Effector memory CD4-positive, alpha-beta T cell (primary cell): ENCODE measurements at places on chromosomes 3 and 15.
A peak's percentile ranks its signal among the peaks of the same experiment; 100 is the strongest.

DNA sequence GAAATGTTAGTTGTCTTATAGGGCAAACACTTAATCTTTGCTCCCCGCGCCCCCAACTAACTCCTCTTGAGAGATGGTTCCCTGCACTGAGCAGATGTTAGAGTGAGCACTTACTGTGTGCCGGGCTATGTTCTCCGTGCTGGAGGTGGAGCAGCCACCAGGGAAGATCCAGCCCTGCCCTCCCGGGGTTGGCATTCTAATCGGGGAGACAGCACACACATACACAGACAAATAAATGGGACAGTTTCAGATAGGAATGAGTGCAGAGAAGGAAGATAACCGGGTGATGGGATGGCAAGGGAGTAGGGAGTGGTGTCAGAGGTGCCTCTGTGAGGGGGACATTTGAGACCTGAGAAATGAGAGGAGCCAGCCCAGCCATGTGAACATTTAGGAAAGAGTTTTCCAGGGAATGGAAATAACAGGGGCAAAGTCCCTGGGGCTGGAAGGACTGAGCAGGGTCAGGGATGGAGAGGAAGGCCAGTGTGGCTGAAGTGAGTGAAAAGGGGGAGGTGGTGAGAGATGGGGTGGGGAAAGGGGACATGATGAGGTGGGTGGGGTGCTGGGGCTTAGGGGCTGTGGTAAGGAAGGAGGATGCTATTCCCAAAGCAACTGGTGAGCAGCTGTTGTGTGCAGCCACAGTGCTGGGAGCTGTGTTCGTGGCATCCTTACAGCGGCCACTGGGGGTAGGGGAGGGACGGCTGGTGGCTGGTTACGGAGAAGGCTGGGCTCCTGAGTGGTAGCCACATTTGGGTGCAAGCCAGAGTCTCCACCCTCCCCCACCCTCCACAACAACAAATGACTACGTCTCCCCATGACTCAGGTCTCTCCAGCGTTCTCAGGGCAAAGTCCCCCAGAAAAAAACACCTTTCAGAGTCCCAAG lies 15.4 kb upstream of the FGD5 start:
- no peak overlapping the region for H3K4me3 ChIP-seq
- H3K27me3 ChIP-seq, result no peaks in the 10 kb centered on the region
- no peaks in the 10 kb centered on the region for H3K4me1 ChIP-seq
- H3K27ac ChIP-seq, result no peak overlapping the region
- no peaks in the 10 kb centered on the region for H3K36me3 ChIP-seq
- DNase-seq, result no peak

- H3K4me1 ChIP-seq, result no peaks in the 10 kb centered on the region
- no peak for DNase-seq
- no peaks in the 10 kb centered on the region for H3K27me3 ChIP-seq
- H3K4me3 ChIP-seq, result no peak overlapping the region
- no peak overlapping the region for H3K27ac ChIP-seq
Observed at GRCh38 chr3:63467392-63467791, 185.1 kb upstream of the SNTN start.

- H3K27ac ChIP-seq, result peak overlapping the region; percentile 87
- DNase-seq, result no peak
- H3K36me3 ChIP-seq, result peaks cover 12% of the 10 kb centered on the region
- H3K4me1 ChIP-seq, result peaks cover 4% of the 10 kb centered on the region
Observed at GRCh38 chr15:78437107-78437761, 782 bp upstream of the IREB2 start.

- no peaks in the 10 kb centered on the region for H3K27me3 ChIP-seq
- H3K4me1 ChIP-seq, result no peaks in the 10 kb centered on the region
- no peaks in the 10 kb centered on the region for H3K36me3 ChIP-seq
- no peak overlapping the region for H3K27ac ChIP-seq
- H3K4me3 ChIP-seq, result no peak overlapping the region
- DNase-seq, result no peak
Observed at GRCh38 chr3:155308831-155309230, 15.3 kb upstream of the STRIT1 start.

DNA sequence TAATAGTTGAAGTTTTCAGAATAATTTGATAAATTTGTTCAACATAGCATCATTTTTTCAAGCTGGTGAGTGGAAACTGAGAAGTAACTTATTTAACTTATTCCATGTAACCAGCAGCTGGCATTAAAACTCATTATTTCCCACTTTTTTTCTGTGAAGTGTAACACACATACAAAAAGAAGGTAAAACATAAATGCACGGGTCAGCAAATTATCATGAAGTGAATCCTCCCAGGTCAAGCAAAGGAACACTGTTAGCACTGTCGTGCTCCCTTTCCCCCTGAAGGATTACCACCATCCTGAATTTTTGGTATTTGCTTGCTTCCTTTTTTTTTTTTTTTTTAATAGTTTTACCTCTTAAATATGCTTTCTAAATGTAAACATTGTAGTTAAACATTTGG lies 77.6 kb upstream of the LRRFIP2 start:
- peaks cover 14% of the 10 kb centered on the region for H3K4me1 ChIP-seq
- DNase-seq, result no peak
- no peak overlapping the region for H3K4me3 ChIP-seq
- no peaks in the 10 kb centered on the region for H3K27me3 ChIP-seq

DNA sequence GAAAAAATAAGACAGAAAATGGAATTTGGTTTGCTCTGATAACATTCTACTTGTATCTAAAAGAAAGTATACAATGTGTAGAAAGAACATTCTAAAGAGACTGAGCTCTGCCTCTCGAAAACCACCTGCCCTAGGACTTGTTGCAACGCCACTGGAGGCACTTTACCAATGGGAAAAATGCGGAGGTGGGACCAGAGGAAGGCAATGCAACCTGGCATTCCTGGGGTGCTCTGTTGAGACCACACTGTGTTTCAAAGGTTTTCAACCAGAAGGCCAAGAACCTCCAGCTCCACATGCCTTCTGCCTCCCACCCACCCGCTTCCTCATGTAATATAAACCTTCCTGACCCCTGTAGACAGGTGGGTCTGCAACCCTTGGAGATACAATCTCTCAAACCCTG lies 4.5 kb downstream of the PROK2 start:
- DNase-seq, result no peak
- H3K4me1 ChIP-seq, result peaks cover 9% of the 10 kb centered on the region
- H3K36me3 ChIP-seq, result no peaks in the 10 kb centered on the region

GRCh38 chr3:19065027-19065426 lies 83.3 kb upstream of the KCNH8 start:
- H3K27ac ChIP-seq, result no peak overlapping the region
- H3K36me3 ChIP-seq, result no peaks in the 10 kb centered on the region
- H3K4me1 ChIP-seq, result no peaks in the 10 kb centered on the region
- no peaks in the 10 kb centered on the region for H3K27me3 ChIP-seq

GRCh38 chr3:149512073-149512782 lies 37.7 kb downstream of the TM4SF4 start:
- H3K27ac ChIP-seq, result no peak overlapping the region
- H3K4me3 ChIP-seq, result no peak overlapping the region
- no peaks in the 10 kb centered on the region for H3K36me3 ChIP-seq
- no peak for DNase-seq
- H3K27me3 ChIP-seq, result no peaks in the 10 kb centered on the region

GRCh38 chr3:122986693-122987179 lies 40.8 kb downstream of the SEMA5B start:
- no peak overlapping the region for H3K4me3 ChIP-seq
- no peak overlapping the region for H3K27ac ChIP-seq
- H3K36me3 ChIP-seq, result no peaks in the 10 kb centered on the region
- H3K27me3 ChIP-seq, result no peaks in the 10 kb centered on the region
- H3K4me1 ChIP-seq, result no peaks in the 10 kb centered on the region
- no peak for DNase-seq

DNA sequence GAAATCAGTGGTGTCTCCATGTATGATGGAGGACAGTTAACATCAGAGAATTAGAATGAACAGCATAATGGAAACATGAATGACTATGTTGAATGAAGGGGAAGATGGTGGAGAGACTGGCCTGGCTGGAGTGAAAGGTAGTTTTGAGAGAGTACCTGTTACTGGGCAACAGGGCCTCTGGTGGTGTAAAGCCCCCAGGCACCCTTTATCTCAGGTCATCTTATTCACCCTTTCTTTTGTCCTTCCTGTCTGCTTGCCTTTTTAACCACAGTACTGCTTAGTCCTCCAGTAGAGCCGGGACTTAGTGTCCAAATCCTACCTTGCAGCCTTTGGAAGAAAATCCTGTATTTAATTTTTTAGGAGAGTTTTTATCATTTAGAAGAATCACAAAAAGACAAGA lies 6.2 kb downstream of the IREB2 start:
- H3K27ac ChIP-seq, result no peak overlapping the region
- no peaks in the 10 kb centered on the region for H3K27me3 ChIP-seq
- H3K36me3 ChIP-seq, result peaks cover 22% of the 10 kb centered on the region
- no peak overlapping the region for H3K4me3 ChIP-seq
- DNase-seq, result no peak

GRCh38 chr3:171956181-171956683 lies 83.1 kb upstream of the FNDC3B start:
- H3K36me3 ChIP-seq, result no peaks in the 10 kb centered on the region
- no peak overlapping the region for H3K27ac ChIP-seq
- DNase-seq, result no peak
- H3K4me3 ChIP-seq, result no peak overlapping the region
- H3K4me1 ChIP-seq, result no peaks in the 10 kb centered on the region
- H3K27me3 ChIP-seq, result no peaks in the 10 kb centered on the region

DNA sequence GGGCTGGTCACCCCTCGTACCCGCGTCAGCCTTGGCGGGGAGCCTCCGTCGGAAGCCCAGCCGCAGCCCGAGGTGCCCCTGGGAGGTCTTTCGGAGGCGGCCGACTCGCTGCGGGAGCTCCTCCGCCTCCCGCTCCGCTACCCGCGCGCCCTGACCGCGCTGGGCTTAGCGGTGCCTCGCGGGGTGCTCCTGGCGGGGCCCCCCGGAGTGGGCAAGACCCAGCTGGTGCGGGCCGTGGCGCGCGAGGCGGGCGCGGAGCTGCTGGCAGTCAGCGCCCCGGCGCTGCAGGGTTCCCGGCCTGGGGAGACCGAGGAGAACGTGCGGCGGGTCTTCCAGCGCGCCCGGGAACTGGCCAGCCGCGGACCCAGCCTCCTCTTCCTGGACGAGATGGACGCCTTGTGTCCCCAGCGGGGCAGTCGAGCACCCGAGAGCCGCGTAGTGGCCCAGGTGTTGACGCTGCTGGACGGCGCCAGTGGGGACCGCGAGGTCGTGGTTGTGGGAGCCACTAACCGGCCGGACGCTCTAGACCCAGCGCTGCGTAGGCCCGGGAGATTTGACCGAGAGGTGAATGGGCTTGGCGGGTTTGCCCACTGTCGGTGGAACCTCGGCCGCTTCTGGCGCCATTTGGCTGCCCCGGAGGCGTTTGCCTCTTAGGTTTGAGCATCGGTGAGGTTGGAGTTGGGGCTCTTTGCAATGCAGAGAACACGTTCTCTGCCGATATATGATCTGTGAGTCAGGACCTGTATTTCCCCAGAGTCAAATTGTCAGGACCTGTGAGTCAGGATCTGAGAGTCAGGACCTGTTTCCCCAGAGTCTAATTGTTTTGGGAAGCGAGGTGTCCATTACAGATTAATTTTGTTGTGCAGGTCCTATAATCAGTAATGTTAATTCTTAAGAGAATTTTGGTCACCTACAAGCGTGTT lies 24.9 kb upstream of the GATM start:
- H3K27me3 ChIP-seq, result no peaks in the 10 kb centered on the region
- peaks cover 13% of the 10 kb centered on the region for H3K36me3 ChIP-seq
- H3K4me3 ChIP-seq, result peak overlapping the region; percentile 97
- DNase-seq, result no peak

DNA sequence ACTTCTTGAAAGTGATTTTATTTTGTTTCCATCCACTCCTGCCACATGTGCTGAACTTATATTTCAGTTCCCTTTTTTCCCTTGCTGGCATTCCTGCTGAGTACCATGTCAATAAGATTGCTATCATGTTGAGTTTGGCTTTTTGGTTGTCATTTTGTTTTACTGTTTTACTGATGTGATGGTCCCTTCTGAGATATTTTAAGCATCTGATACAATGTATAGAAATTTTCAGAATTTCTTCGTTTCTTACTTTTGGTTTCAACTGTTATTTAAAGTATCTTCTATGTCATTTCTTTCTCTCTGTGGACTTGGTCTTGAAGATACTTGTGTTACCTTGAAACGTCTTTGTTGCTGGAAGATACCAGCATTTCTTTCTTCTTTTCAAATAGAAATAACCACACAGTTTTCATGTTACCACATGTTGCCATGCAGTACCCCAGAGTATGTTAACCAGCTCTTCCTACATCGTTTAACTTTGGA lies 14.1 kb downstream of the SIDT1 start:
- H3K27me3 ChIP-seq, result no peaks in the 10 kb centered on the region
- no peak overlapping the region for H3K4me3 ChIP-seq
- H3K36me3 ChIP-seq, result peaks cover 8% of the 10 kb centered on the region
- DNase-seq, result no peak

DNA sequence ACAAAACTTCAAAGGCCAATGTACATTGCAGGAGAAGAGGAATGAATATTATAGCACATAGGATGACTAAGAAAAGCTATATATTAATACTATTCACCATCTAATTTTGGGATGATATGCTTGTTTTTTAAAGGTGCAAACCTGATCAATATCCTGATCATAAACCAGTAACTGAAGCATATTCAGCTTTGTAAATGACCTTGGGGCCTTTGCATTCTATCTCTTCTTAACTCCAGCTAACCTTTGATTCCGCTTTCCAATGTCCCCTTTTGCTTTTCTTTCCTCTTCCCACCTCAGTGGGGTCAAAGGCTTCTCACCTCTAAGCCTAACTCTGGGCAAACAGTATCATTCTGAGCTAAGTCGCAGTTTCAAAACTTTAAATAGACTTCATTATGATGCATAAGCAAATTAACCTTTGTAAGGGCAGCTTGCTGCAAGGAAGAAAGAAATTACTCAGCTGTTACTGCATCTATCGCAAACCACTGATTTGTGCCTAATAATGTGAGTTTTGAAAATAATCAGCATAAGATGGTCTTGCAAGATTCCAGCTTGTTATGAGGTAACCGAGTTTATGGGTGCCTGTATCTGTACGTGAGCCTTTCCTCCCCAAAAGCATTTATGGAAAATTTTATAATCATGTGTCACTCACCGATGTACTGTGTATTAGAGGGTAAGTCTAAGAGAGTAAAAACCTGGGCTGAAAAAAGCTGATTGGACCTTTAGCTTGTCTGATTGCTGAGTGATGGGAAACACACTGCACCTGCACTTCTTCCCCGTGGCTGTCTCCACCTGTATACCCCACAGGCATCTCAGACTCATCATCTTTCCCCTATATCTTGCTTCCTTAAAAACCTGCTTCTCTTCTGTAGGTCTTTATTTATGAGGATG lies 116.8 kb downstream of the TPRG1 start:
- H3K4me1 ChIP-seq, result peaks cover 3% of the 10 kb centered on the region
- H3K36me3 ChIP-seq, result no peaks in the 10 kb centered on the region
- no peaks in the 10 kb centered on the region for H3K27me3 ChIP-seq
- DNase-seq, result no peak
- H3K27ac ChIP-seq, result no peak overlapping the region

GRCh38 chr3:99645277-99646106 lies 7.1 kb downstream of the COL8A1 start:
- H3K27me3 ChIP-seq, result no peaks in the 10 kb centered on the region
- H3K36me3 ChIP-seq, result no peaks in the 10 kb centered on the region
- H3K27ac ChIP-seq, result no peak overlapping the region
- no peak overlapping the region for H3K4me3 ChIP-seq
- no peak for DNase-seq
